Smooth muscle cell of trachea (primary cell): ENCODE measurements at places on chromosomes 16 and 17. TPM values are rescaled to one million over a fixed set of nuclear protein-coding genes. Genes with fewer than 3 reads are reported as not detected.

Gene PYDC1
- total RNA-seq, result not detected in 2 replicates

Gene BICDL2
- 0.17 TPM in 1 of 2 replicates, not detected in the other for total RNA-seq

Gene GLG1
- total RNA-seq, result 159 and 195 TPM in 2 replicates

Gene TVP23A
- not detected in 2 replicates for total RNA-seq

Gene VAT1L
- total RNA-seq, result 0.17 and 0.29 TPM in 2 replicates

Gene ABAT
- total RNA-seq, result 1.9 and 4.8 TPM in 2 replicates

Gene CPHXL2
- not detected in 2 replicates for total RNA-seq

Gene KRTAP4-12
- total RNA-seq, result not detected in 2 replicates

Gene LHX1
- not detected in 2 replicates for total RNA-seq

Gene LYRM9
- total RNA-seq, result 14.2 and 22.7 TPM in 2 replicates

Gene CLEC3A
- not detected in 2 replicates for total RNA-seq

Gene PITPNM3
- 0.44 and 0.50 TPM in 2 replicates for total RNA-seq

Gene MYH1
- not detected in 2 replicates for total RNA-seq

Gene SEPTIN1
- 0.50 TPM in 1 of 2 replicates, not detected in the other for total RNA-seq

Gene MAP3K3
- total RNA-seq, result 36.4 TPM in 2 replicates

Gene ARHGAP23
- 46.0 and 67.8 TPM in 2 replicates for total RNA-seq

Gene GFAP
- 0.15 TPM in 1 of 2 replicates, not detected in the other for total RNA-seq

Gene SDR42E2
- total RNA-seq, result not detected in 2 replicates

Gene ZP2
- total RNA-seq, result not detected in 2 replicates

Gene GPR142
- total RNA-seq, result 1.3 TPM in 1 of 2 replicates, not detected in the other

Gene ADGRG1
- 2.8 and 6.0 TPM in 2 replicates for total RNA-seq

Gene CCL5
- 0.50 TPM in 1 of 2 replicates, not detected in the other for total RNA-seq

Gene TEX19
- total RNA-seq, result not detected in 2 replicates

Gene CD300LG
- total RNA-seq, result not detected in 2 replicates

Gene ABCA8
- 85.1 and 88.7 TPM in 2 replicates for total RNA-seq

Gene ATP1B2
- total RNA-seq, result 0.17 TPM in 1 of 2 replicates, not detected in the other

Gene SEPTIN12
- not detected in 2 replicates for total RNA-seq

Gene ELMO3
- total RNA-seq, result 0.29 and 0.66 TPM in 2 replicates

Gene ZCCHC14
- total RNA-seq, result 17.7 and 20.4 TPM in 2 replicates

Gene KRTAP4-1
- total RNA-seq, result not detected in 2 replicates

Gene CCL3
- total RNA-seq, result not detected in 2 replicates

Gene PIK3R6
- not detected in 2 replicates for total RNA-seq

Gene C17orf113
- total RNA-seq, result 0.15 and 0.17 TPM in 2 replicates

Gene SEC14L5
- total RNA-seq, result 0.44 and 2.0 TPM in 2 replicates

Gene ASGR1
- 1.2 and 1.3 TPM in 2 replicates for total RNA-seq

Gene MYO15B
- 4.1 and 6.1 TPM in 2 replicates for total RNA-seq

Gene CNGB1
- not detected in 2 replicates for total RNA-seq

Gene DNAI2
- not detected in 2 replicates for total RNA-seq

Gene SHMT1
- 7.4 and 19.9 TPM in 2 replicates for total RNA-seq

Gene JPH3
- total RNA-seq, result not detected in 2 replicates

Gene PSKH1
- total RNA-seq, result 14.5 and 18.5 TPM in 2 replicates

Gene RHBDL3
- under 0.01 and 0.33 TPM in 2 replicates for total RNA-seq

Gene ACSM3
- total RNA-seq, result 0.29 and 1.7 TPM in 2 replicates

Gene GJC1
- total RNA-seq, result 10.4 and 25.9 TPM in 2 replicates

Gene AXIN2
- total RNA-seq, result 1.9 and 4.3 TPM in 2 replicates

Gene SLC16A5
- 9.2 and 27.8 TPM in 2 replicates for total RNA-seq

Gene KCNJ18
- not detected in 2 replicates for total RNA-seq

Gene SPN
- not detected in 2 replicates for total RNA-seq

Gene ACAP1
- total RNA-seq, result 0.58 and 0.99 TPM in 2 replicates

Gene SLFN11
- 70.8 and 90.3 TPM in 2 replicates for total RNA-seq

Gene OMG
- 5.7 and 17.4 TPM in 2 replicates for total RNA-seq
